ENCODE measurements at places on chromosomes 2 and 18. TPM values are rescaled to one million over a fixed set of nuclear protein-coding genes. Genes with fewer than 3 reads are reported as not detected.
A peak's percentile ranks its signal among the peaks of the same experiment; 100 is the strongest.

GRCh38 chr18:41932899-41933298 lies 22.1 kb upstream of the PIK3C3 start:
- no peak for DNase-seq

LNPK gene
- 9.4 TPM for total RNA-seq

- DNase-seq: no peak
Observed at GRCh38 chr2:130869441-130870160, 32.9 kb downstream of the ARHGEF4 start.

DNA sequence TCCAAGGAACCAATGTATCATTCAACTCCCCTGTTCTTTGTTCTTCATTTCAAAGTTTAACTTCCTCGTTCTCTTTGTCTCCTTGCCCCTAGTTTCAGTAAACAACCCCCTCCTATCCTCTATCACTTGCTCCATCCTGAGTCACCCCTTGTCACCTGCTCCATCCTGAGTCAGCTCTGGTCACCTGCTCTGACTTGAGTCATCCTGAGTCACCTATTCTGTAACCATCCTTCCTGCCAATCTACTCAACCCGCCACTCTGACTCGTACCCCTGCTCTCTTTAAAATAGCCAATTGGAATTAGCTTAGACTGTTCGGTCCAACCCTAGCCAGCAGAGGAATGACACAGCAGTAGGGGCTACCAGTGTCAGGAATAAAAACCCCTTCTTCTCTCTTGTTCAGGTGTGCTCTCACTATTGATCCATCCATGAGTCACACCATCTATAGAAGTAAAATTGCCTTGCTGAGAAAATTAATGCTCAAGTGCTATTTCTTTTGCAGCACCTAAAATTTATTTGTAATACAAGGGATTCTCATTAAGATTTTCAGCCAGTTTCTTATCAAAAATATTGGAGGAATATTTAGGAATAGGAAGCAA lies 326.8 kb downstream of the AKAIN1 start:
- DNase-seq: no peak

DNA sequence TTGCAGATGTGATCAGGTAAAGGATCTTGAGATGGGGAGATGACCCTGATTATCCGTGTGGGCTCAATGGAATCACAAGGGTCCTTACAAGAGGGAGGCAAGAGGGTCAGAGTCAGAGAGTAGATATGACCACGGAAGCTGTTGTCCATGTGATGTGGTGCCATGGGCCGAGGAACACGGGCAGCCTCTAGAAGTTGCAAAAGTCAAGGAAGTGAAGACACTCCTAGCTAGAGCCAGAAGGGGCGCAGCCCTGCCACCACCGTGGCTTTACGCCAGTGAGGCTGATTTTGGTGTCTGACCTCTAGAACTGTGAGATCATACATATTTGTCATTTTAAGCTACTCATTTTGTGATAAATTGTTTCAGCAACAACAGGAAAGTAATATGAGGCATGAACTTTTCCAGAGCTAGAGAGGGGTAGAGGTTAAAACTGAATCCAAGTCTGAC lies 114.4 kb downstream of the CAPN13 start:
- no peak for DNase-seq

WNT6 gene
- 2.1 TPM for total RNA-seq

GKN1 gene
- total RNA-seq: not detected

SERPINB12 gene
- not detected for total RNA-seq

KIF3C gene
- total RNA-seq: 3.5 TPM

- DNase-seq: no peak
Observed at GRCh38 chr2:46337208-46337994, 40.2 kb downstream of the EPAS1 start.

DNA sequence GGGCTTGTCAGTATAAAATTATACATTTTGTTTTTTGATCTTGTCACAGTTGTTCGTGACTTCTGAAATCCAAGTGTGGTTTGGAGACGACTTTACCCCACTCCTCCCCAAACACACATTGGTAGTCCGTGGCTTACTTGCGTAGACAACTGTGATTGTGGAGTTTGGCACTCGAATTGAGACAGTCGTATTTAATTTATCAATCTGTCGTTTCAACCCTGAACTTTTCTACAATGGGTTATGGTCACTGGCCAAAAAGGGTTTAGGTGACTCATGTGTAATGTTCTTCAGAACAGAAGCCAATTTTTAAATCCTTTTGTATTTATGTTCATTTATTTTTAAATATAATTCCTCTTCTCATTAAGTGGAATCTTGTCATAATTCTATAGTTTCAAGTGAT lies 129.9 kb downstream of the SPTBN1 start:
- no peak for DNase-seq

CTNNA2 gene
- 0.39 TPM for total RNA-seq

- DNase-seq: no peak
Observed at GRCh38 chr2:207819839-207820784, 50.4 kb upstream of the FZD5 start.

DNA sequence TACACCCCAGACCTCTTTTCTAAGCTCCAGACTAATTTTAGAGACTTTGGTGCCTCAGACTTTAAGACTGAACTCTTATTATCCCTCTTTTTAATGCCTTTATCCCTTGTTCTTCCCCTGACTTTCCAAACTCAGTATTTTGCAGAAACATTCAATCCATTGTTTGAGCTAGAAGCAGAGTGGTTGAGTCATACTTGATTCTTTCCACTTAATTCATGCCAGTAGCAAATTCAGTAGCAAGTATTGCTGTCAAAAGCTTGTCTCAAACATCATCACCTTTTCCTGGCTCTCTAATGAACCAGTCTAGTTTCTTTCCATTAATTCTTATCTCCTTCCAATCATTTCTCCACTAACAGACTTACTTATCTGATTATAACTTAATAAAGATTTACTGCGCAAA lies 699.7 kb upstream of the ZNF804A start:
- no peak for DNase-seq

SNED1 gene
- total RNA-seq: 2.6 TPM

DNA sequence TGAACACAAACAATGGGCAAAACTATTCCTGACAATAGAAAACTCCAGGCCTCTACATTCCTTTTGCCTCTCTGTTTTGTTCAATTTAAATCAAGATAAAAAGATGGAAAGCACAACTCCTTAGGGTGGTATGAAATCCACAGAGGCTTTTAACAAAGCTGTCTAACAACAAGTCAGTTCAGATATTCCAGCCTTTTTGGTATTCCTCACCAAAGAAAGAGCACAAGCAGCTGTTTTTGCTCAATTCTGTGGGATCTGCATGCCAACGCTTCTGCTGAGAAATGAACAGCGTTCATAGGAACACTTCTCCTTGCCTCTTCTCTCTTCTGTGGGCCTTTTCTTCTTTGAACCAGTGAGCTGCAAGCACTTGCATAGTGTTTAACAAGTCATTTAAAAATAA lies 411.6 kb upstream of the TCF4 start:
- no peak for DNase-seq

DNA sequence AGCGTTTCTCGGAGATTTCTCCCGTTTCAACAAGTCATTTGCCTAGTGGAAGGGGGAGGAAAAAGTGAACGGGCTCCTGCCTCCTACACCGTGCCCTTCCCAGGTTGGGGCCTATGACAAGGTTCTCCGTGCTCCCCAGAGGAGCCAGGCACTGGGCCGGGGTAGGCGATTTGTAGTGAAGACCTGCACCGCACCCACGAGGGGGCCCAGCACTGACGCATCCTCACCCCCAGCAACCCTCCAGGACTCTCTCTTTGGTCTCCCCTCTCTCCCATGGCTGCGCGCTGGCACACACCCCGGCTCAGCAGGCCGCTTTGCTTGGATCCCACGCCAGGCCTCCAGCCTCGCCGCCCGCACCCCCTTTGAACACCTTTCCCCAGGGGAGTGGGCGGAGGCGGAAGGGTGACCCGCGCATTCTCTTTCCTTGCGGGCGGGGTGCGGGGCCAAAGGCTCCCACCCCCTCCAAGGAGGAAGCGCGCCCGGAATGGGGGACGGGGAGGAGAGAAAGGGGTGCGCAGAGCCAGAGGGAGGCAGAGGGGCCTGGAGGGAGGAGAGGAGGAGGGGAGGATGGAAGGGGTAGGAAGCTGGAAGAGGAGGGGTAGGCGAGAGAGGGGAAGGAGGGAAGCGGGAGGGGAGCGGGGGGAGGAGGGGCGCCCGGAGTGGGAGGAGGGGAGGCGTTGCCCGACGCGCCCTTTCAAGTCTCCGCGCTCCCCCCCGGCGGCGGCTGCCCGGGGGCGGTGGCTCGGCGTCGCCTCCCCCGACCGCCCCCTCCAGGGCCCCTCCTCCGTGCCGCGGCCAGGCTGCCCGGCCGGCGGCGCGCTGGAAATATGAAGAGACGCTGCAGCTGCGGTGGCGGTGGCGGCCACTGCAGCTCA lies at the start of gene APCDD1:
Gene APCDD1, plus strand, starts transcription at position 830 of the 875 bp plus-strand sequence. CDS start 347 bp downstream, outside the sequence.
- DNase-seq: peak; percentile 20

DNA sequence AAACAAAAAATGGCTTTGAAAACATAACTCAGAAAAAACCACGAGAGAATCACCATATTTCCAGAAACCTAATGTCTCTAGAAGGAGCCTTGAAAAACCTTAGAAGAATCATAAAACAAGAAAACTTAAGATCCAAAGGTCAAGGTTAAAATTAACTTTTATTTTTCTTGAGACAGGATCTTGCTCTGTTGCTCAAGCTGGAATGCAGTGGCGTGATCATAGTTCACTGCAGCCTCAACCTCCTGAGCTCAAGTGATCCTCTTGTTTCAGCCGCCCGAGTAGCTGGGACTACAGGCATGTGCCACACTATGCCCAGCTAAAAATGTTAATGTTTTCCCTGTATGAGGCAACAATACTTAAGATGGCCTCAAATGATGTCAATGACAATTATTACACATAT lies 254.2 kb upstream of the SESTD1 start:
- no peak for DNase-seq

- no peak for DNase-seq
Observed at GRCh38 chr2:169676357-169676756, 17.8 kb downstream of the CFAP210 start.

DNA sequence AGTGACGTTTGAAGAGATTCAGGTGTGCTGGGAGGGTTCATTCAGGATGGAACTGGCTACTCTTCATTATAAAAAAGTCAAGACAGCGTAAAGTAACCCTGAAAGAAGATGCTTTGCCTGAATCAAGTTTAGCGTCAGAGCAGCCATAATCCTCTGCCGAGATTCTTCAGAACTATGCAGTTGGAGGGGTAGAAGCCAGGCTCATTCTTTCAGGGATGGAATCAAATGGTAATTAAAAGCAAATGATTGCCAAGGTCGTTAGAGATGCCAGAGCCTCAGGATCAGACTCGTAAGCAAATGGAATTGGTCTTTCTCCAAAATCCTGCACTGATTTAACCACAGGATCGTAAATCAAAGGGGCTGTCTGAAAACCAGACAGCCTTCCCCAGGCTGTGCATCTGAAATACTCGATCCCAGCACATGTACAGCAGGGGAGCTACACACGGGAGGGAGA lies 21.9 kb downstream of the APCDD1 start:
- no peak for DNase-seq

GRCh38 chr2:58720770-58721697 lies 479.9 kb upstream of the FANCL start:
- DNase-seq: no peak

- DNase-seq: no peak
Observed at GRCh38 chr18:63752636-63753035, 22.6 kb upstream of the SERPINB7 start.

GRCh38 chr2:170162271-170162632 lies 15.7 kb upstream of the MYO3B start:
- DNase-seq: peak; percentile 25

DNA sequence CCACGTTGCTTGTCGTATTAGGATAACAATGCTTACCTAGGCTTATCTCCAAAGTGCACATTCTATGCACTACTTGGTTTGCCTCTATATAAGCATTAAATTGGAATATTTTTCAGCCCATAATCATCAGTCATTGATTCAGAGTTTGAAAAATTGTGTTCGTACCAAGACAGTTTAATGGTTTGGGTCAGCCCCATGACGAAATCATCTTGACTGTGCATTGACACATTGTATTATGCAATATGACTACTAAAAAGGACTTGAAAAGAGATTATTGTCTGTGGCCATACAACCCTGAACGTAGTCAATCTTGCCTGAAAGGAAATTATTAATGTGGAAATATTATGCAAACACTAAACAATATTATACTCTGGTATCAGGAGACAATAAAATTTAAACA lies 141.3 kb downstream of the EML6 start:
- no peak for DNase-seq

TNP1 gene
- total RNA-seq: not detected

PRKAG3 gene
- total RNA-seq: not detected

ARHGAP25 gene
- total RNA-seq: 0.56 TPM

SAG gene
- not detected for total RNA-seq

CCDC74A gene
- total RNA-seq: 25.7 TPM

MAP3K2 gene
- 15.5 TPM for total RNA-seq

CGREF1 gene
- total RNA-seq: 0.31 TPM

DNA sequence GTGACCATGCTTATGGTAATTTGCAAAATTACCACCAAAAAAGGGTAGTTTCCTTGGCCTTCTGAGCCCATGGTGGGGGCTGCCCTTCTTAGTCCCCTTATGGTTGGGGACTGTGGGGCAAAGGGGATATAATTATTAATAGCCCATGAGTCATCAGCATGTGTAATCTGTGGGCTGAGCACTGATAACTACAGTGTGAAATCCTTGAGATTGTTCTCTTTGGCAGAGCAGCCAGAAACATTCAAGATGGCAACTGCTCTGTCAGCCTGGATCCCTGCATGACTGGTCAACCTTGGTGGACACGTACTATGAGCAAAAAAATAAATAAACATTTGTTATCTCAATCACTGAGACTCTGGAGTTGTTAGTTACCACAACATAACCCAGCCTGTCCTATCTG lies 61.3 kb downstream of the MGAT4A start:
- no peak for DNase-seq

- DNase-seq: no peak
Observed at GRCh38 chr2:70199320-70199864, 8.6 kb upstream of the C2orf42 start.

DNA sequence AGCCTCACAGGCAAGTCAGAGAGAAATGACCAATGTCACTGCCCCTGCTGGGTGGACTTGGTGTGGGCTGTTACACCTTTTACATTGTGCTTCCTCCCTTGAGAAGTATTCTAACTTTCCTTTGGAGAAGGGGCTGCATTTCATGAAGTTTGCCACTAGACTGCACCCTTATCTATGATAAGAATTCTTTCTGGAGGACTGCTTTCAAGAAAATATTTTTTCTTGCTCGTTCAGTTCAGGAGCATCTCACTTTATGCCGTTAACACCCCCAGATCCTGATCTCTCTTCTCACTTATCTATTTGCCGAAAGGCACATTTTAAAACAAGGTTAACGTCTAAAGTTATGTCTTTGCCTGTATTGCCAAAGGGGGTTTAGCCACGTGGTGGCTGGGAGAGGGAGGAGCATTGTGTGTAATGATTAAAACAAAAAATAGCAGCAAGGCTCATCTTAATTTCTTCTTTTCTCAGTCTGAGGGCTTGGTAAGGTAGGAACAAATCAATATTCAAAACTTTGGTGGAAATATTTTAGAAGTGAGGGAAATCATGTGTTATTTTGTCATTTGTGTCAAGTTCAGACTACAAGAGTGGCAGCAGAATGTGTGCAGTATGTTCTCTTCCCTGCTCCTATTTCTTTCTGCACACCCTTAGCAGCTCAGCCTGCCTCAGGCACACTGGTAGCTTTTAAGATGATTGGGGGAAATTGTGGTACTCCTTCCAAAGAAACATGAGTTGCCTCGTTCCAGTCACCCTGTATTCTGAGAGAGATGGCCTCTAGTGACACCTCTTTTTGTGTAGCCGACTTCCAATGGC lies 1.6 kb upstream of the IGFBP5 start:
- peak; percentile 72 for DNase-seq

GRCh38 chr18:41391616-41392595 lies 563.1 kb upstream of the PIK3C3 start:
- DNase-seq: peak; percentile 60

ACMSD gene
- not detected for total RNA-seq
